ENCODE measurements at places on chromosomes 13 and 19.

- DNase-seq: no peak
Measured at GRCh38 chr13:47298506-47298905, 401.7 kb upstream of the HTR2A start.

GRCh38 chr13:44955406-44955805, 33.9 kb downstream of the NUFIP1 start:
- no peak for DNase-seq

DNA sequence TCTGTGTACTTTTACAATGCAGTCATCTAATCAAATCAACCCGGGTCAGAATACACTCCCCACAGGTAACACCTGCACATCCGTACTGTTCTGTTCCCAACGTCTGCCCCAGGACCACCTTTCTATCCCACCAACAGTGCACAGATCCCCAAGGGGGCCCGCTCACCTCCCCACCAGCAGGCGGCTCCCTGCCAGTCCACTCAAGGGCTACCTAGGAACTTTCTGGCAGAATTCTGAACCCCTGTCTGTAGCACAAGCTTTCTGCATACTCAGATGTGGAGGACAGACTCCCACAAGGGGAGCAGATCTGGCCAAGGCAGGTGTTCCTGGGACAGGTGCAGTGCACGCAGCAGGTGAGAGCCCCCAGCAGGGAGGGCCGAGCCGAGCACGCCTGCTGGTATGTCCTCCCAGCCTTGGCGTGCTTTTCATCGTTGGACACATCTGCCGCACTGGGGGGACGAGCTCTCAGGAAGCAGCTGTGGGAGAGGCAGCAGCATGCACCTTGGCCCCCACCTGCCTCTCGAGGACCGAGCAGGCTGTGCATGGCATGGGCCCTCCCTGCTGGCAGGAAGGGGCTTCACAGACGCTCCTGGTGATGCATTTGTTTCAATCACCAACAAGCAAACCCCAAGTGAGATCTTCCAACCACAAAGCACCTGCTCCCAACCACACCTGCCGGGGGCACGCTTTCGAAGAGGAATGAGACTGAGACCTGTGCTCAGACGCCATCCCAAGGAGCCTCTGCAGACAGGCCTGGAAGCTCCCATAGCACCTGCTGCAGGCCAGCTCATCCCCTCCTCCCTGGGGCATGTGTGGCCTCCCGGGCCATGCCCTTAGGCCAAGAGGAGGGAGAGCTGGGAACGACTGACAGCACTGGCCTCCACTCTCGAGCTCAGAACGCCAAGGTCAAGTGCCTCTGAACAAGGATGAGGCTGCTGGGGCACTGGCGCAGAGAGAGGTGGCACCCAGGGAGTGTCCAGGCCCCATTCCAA, 35.9 kb downstream of the RAB20 start:
- no peak for DNase-seq

GRCh38 chr13:94481941-94482340, 2.5 kb upstream of the DCT start:
- DNase-seq: no peak

GRCh38 chr13:49571299-49572240, 13.8 kb downstream of the RCBTB1 start:
- peak; percentile 42 for DNase-seq

DNA sequence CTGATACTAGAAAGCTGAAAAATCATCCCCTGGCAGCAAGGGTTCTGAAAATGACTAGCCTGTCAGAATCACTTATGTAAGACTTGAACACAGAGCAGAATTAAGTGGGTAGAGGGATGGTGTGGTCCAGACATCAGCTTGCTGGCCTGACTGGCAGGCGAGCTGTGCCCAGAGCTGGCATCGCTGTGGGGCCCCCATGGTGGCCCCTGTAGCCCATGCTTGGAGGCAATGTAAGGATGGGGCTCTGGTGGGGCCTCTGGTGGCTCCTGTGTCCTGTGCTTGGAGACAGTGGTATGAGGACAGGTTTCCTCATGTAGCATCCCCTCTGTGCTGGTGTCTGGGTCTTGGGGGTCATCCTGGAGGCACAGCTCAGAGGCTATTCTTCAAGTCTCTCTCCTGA, 332.1 kb downstream of the SHISA2 start:
- DNase-seq: no peak

- peak; percentile 55 for DNase-seq
Measured at GRCh38 chr19:17332677-17333581, 1.7 kb downstream of the ANO8 start.

GRCh38 chr13:21330126-21330861, 128.8 kb downstream of the ZDHHC20 start:
- peak; percentile 83 for DNase-seq

DNA sequence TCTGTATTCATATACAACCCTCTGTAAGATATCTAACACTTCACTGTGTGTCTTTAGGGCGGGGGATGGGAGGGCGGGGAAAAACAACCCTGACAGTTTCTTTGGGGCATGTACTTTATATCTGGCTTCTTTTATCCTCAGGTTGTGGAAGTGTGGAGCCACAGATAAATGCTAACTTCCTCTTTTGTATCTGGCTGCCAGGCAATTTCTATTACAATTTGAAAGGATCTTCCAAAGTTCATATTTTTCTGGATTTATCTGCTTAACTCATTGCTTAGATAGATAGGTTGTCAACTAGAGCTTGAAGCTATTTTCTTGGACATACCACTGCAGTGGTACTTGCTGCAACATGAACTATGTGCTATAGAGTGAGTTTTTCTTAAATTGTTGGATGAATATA, 393.0 kb downstream of the LMO7 start:
- no peak for DNase-seq

- peak; percentile 2 for DNase-seq
Measured at GRCh38 chr19:56476651-56477428, at the start of gene ZNF667. TSS of gene ZNF667 (minus strand) at chr19:56477345. CDS start at chr19:56462370, 14,975 bp downstream.

- DNase-seq: no peak
Measured at GRCh38 chr19:39372047-39372802, 18.7 kb downstream of the PAF1 start.

- no peak for DNase-seq
Measured at GRCh38 chr19:23460656-23461055, 65.4 kb upstream of the ZNF91 start.

DNA sequence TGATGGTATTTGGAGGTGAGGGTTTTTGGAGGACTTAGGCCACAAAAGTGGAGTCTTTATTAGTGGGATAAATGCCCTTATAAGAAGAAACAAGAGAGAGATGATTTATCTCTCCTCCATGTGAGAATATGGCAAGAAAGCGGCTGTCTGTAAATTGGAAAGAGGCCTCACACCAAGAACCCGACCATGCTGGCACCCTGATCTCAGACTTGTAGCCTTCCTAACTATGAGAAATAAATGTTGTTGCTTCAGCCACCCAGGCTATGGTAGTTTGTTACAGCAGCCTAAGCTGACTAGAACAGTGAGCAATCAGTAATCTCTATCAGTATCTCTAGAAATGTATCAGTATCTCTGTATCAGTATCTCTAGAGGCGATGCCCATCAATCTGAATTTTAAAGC, 287.1 kb downstream of the OXGR1 start:
- no peak for DNase-seq

GRCh38 chr19:50967929-50968715, 1.3 kb downstream of the KLK6 start:
- DNase-seq: no peak

- no peak for DNase-seq
Measured at GRCh38 chr19:23956051-23956450, 41.4 kb downstream of the ZNF726 start.

DNA sequence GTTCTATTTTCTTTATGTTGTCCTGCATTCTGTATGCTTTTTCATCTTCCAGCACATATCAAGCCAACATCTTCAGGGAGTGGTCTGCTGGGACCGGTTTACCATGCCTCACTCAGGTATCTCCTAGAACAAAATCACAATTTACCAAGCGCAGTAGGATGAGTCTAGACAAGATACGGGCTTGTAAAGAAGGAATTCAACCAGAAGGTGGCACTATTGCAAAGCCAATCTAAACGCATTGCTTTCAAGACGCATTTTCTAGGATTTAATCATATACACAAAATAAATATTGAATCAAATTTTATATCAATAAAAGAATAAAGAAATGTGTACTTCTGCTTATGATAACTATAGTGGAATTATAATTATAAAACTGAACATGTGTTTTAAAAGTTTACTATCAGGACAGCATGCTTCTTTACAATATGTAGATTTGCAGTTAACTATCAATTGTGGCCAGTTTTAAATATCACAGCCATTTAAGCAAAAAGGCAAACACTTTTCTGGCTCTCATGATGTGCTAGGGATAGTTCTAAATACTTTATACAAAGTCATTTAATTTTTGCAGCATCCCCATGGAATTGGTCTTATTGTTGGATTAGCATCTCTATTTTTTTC, 16.1 kb upstream of the TPP2 start:
- DNase-seq: peak; percentile 71

GRCh38 chr13:26929971-26930730, 169.6 kb upstream of the GPR12 start:
- peak; percentile 81 for DNase-seq

DNA sequence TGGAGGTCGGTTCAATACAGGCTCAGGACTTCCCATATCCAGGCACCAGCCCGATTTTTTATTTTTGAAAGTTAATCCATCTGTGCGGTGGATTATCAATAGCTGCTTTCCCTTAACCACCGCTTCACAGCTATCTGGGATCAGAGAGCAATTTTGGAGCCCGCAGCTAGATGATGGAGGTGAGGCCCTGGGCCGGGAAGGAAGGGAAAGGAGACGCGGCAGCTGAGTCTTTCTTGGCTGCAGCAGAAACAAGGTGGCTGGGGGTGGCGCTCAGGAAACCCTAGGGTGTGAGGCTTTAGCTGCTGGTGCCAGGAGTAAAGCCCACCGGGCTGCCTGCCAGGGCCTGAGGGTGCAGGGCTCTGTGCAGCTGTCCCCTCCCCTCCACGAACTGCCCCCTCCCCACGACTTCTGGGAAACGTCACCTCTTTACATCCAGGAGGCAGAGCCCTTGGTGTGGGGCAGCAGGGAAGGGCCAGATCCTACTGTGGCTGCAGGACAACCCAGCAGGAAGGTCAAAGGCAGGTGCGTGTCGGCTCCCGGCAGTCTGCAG, 307.0 kb downstream of the ZNF536 start:
- no peak for DNase-seq

- DNase-seq: no peak
Measured at GRCh38 chr13:110323172-110323891, 16.2 kb downstream of the COL4A2 start.

DNA sequence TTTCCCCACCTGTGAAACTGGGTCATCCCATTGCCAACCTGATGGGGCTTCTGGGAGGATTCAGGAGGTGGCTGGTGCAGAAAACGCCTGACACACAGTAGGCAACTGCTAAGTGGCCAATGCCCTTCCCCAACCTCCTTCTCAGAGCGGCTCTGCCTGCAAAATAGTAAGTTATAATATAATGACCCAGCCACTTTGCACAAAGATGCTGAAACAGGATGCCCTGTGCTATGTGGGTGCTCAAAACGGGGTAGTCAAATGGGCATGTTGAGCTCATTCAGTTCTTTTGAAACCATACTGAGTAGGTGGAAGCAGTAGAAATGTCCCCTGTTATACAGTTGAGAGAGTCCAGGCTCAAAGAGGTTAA, 507 bp downstream of the MARCHF2 start:
- no peak for DNase-seq

DNA sequence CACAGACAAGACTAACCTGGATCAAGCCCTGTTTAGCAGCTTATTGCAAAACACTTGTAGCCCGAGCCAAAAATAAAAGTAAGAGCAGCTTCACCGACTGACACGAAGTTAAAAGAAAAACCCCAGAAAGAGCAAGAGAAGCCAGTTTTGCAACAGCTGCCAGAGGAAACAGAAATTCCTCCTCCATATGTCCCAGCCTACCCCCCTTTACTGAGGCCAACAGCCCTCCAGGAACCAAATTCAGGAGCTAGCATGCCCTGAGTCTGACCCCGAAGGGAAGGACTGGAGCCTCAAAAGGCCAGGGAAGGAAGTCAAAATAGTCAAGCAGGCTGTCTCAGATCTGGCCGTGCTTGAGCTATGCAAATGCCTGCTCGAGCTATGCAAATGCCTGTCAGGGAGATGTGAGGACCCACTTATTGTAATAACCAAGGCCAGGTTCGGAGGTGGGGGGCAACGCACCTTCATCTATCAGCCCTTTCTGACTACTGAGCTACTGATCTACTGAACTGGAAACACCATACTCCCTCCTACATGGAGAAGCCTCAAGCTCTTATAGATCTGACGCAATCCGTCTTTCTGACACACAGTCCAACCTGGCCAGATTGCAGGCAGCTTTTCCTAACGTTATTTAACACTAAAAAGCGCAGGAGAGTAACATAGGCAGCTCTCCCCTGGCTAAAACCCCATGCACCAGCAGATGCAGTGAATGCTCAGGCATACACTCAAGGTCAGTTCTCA, 6.7 kb downstream of the SIGLEC11 start:
- DNase-seq: no peak

- no peak for DNase-seq
Measured at GRCh38 chr13:111017755-111018459, 97.2 kb upstream of the ARHGEF7 start.

DNA sequence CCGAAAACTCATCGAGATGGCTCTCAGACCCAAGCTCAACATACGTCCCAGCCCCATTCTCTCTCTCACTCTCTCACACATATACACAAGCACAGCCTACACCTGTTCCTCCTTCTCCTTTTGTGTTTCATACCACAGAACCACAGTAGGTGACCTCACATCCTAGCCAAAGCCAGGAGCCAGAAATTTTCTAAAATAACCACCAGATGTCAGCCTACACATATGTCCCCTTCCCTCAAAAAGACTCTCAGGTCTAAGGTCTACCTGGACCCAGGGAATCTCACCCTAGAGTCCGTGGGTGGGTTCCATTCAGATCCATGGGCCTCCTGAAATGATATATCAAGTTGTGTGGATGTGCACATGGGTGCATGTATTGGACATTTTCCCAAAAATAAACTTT, 104.2 kb upstream of the IPO5 start:
- DNase-seq: no peak

GRCh38 chr19:2112516-2113320, 16.0 kb downstream of the IZUMO4 start:
- no peak for DNase-seq

- DNase-seq: peak; percentile 64
Measured at GRCh38 chr13:44191504-44192171, 182.0 kb upstream of the SERP2 start.
